ENCODE measurements at places on chromosomes 16 and 17.

GRCh38 chr16:2717383-2718263 is 2.4 kb downstream of the PRSS27 start:
- DNase-seq: no peak

- no peak for DNase-seq
Measured at GRCh38 chr16:67451704-67452435, 20.9 kb downstream of the HSD11B2 start.

DNA sequence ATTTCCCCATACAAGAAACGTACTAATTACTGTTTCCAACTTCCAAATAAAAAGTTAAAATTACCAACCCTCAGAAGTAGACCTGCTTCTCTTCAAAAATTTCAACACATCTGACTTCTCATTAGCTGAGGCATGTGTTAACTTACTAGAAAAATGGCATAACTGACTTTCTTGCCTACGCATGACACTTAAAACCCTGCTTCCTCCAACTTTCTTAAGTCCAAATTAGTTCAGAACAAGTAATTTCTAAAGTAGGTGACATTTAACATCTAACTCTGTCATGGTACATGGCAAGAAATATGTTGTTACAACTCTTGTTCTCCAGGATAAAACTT is 6.7 kb downstream of the USP7 start:
- no peak for DNase-seq

DNA sequence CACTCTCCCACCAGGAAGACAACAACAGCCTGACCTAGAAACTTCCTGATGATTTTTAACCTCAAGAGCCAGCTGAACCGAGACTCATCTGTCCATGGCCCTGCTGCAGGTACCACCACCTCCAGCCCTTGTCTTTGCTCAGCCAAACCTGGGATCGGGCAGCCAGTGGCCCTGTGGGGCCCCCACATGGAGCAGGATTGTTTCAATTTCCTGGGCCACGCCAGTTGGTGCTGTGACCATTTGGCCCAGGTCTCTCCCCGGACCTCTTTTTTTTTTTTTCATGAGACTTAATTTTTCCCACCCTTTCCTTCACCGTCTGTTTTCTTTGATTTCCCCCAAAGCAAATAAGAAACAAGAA is 8.3 kb upstream of the HOXB2 start:
- no peak for DNase-seq

- no peak for DNase-seq
Measured at GRCh38 chr16:85670840-85671239, 17.9 kb downstream of the GINS2 start.

Data from stimulated activated CD4-positive, alpha-beta T cell treated with anti-CD3 and anti-CD28 coated beads, TNF-alpha, amount 100 ng/mL, for 4 hours (primary cell).